H1 (cell line): ENCODE measurements at places on chromosomes 1 and 21.

DNA sequence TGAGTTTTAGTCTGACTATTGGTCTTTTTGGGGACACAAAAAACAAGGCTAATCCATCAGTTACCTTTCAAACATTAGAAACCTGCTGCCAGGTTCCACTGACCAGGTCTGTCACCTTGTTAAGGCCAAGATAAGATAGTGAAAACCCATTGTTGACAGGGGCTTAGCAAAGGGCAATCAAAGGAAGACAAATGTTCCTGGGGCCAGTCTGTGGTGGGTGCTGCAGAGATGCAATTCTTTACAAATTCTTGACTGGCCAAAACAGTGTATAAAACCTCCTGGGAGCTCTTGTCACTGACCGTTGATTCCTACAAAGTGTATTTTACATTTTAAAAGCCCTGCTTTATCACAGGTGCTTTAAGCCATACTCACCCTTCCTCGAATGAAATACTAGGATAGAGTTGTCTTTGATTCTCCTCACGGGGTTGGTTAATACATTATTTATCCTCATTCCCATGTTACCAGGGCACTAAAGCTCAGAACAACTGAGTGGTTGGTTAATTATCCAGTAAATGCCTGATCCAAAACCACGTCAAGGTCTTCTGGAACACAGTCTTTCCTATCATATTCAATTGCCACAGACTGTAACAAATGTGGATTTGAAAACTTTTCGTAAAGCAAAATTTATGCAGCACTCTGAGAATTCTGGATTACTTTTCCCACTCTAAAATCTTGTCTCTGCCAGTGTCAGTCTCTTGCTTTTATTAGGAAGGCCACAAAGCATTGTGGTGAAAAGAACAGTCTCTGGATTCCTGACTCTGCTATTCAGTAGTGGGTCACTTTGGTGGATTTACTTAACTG, 77.2 kb downstream of the NRIP1 start:
- no peak for DNase-seq

DNA sequence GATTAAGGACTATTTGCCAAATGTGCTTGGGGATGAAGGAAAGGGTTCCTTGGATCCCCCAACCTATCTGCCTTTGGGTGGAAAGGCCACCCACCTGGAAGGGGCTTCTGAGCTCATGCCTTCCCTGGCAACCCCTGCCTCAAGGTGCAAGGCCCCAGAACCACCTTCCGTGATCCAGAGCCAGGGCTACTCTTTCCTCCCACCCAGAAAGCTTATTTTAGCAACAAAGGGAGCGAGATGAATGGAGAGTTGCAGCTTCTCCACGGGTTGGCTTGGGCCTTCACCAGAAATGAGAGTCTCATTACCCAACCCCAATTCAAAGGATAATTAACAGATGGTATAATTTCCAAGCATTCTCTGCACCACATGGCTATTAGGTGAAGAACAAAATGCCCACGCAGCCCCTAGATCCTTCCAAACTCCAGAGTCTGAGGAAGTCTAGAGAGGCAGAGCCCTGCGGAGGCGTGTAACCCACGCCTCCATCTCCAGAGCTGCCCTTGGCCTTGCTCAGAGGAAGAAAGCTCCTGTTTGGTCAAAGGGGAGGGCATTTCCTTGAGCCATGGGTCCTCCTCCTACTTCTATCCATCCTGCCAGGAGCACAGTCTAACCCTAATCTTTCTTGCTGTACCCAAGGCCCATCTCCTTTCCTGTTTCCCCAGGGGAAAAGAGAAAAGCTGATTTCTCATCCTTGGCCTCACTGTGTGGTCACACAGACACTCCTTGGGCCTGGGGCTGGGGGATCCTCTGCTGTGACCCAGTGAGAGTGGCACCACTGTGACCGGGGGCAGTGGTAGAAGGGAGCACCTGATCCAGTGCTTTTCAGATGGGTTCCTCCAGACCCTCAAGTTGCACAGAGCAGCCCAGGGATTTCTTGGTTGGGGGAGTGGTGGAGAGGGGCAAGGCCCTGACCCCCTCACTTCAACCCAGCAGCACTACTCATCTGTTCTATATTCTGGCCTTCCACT, 1.7 kb upstream of the CELSR2 start:
- DNase-seq = no peak

GRCh38 chr21:29481081-29481480, 182.4 kb downstream of the BACH1 start:
- no peak for DNase-seq

- DNase-seq = no peak
Observed at GRCh38 chr1:87805666-87806378, 477.1 kb downstream of the LMO4 start.

- no peak for DNase-seq
Observed at GRCh38 chr1:216626394-216627067, 96.7 kb downstream of the ESRRG start.

GRCh38 chr21:42518215-42518614, 4.6 kb downstream of the SLC37A1 start:
- no peak for DNase-seq

- no peak for DNase-seq
Observed at GRCh38 chr1:2808386-2808705, 6.9 kb upstream of the TTC34 start.

DNA sequence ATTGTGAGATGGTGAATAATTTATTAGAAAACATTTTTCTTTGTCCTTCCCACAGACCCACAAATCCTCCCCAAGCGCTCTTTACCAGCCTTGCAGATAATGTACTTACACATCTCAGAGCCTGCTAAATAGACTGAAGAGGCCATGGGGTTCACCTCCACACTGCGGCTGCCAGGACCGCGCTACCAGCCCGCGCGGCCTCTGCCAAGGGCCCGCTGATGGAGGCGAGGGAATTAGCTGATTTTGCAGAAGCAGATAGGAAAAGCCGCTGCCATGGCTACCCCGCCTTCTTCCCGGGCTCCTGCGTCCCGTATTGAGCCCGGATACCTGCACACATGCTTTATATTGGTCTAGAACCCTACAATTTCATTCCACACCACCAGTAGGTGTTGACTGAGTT, 248.0 kb upstream of the FOXD3 start:
- no peak for DNase-seq

DNA sequence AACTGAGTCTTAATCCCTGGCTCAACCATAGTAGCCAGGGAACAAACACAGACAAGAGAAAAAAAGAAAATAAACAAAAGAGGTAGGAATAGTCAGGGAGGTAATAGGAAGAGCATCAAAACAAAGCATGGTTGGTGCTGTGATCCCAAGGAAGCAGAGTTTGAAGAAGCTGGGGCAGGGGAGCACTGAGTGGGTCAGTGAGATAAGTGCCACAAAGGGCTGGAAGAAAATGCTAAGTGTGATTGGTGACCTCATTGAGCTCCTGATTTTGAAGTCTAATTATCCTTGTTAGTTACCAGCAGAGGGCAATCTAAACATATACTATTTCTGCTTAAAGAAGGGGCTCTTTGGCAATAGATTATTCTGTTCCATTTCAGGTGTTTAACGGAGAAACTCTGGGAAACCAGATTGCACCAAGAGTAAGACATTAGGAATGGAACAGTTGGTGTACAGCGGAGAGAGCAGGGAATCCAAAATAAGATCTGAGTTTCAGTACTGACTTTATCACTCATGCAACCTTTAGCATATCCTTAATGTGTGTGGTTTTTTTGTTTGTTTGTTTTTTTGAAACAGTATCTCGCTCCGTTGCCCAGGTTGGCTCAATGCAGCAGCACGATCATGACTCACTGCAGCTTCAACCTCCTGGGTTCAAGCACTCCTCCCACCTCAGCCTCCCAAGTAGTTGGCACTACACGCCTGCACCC, 30.7 kb upstream of the KIAA1614 start:
- no peak for DNase-seq

GRCh38 chr1:116003823-116004222, 27.5 kb downstream of the SLC22A15 start:
- DNase-seq = no peak

DNA sequence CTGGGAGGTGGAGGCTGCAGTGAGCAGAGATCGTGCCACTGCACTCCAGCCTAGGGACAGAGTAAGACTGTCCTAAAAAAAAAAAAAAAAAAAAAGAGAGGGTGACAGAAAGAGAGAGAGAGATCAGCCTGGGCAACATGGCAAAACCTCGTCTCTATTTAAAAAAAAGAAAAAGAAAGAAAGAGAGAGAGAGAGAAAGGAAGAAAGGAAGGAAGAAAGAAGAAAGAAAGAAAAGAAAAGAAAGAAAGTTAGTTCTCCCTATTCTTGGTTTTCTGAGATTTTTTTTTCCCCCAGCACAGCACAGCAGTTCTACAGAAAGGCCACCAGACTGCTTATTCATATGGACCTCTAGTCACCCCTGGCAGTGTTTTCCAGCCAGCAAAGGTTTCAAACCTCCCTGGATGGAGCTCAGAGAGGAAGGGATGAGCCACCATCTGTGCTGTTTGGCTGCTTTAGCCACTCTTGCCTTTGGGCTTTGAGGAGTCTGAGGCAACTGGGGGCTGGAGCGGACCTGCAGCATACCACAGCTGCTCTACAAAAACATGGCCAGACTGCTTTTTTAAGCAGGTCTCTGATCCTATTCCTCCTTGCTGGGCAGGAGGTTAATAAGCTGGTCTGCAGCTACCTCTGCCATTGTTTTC, 10.6 kb downstream of the S100A6 start:
- no peak for DNase-seq

DNA sequence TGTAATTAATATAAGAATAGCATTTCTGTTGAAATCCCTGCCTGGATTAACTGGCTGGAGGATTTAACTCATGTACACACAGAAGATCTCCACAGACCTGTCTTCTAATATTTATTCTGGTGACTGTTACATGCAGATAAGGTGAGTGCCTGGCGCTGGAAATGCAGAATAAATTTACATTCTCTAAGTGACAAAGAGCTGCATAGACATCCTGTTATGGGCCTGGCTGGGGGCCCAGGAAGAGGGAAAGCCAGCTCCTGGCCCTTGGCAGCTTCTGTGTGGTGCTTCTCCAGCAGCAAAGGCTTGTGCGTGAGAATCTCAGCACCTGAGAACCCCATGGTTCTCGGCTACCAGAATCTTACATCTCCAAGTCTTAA, 446.6 kb downstream of the PTPRU start:
- peak; percentile 28 for DNase-seq

DNA sequence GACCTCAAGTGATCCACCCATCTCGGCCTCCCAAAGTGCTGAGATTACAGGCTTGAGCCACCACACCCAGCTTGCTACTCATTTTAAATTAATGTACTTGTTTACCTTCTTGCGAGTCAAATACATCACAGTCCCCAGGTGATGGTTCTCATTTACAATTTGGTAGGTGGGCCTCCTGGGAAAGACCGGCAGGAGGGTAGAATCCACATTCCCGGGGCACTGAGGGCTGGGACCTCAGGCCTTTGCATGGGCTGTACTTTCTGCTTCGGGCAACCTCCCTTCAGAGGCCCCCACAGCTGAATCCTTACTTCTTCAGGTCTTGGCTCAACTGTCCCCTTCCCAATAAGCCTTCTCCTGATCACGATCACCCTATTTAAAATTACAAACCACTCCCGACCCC, 165.5 kb downstream of the KAZN start:
- DNase-seq = no peak

DNA sequence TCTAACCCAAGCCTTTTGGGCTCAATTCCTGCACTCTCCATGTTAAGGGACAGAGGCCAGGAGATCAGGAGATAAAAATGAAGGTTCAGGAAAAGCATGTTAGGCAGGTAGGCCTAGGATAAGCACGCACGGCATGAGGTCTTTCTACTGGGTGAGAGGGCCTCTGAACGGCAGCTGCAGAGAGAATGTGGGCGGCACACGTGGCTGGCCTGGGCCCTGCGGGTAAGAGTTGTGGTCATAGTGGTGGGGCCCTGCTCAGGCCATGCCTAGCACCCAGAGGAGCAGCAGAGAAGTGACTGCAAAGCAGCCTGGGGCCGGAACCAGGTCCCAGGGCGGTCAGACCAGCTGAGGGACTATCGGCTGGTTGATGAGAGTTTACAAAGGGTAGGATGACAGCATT, 7.5 kb upstream of the FOXO6 start:
- DNase-seq = no peak

DNA sequence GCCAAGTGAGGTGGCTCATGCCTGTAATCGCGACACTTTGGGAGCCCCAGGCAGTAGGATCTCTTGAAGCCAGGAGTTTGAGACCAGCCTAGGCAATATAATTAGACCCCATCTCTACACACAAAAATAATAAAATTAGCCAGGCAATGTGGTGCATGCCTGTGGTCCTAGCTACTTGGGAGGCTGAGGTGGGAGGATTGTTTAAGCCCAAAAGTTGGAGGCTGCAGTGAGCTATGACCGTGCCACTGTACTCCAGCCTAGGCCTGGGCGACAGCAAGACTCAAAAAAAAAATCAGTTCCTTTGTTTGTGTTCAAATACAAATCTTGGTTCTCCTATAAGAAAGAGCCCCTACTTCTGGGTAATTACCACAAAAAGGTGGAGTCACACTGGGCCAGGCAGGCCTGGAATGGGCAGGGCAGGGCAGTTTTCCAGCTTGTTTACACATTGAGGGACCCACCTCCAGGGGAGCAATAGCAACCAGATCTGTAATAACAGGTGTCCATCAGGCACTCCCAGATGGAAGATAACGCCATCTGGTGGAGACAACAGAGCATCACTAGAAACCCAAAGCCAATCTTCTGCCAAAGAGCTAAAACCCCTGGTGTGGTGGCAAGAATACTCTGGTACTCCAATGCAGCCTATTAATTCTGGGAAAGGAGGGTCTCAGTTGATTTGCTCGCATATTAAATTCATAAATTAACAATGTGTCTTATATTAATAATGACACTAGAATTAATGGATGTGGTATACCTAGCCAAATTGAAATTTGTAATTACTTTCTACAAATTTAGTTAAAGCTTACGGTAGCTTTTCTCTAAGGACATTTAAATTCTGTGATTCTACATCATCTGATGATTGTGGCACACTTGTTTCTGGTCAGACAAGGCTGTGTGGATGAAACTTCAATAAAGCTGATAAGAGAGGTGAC, 13.2 kb downstream of the PPP1R15B start:
- peak; percentile 74 for DNase-seq

GRCh38 chr21:43778469-43779335, 2.6 kb upstream of the CSTB start:
- no peak for DNase-seq

GRCh38 chr1:205792961-205793673, 17.8 kb upstream of the RAB29 start:
- DNase-seq = no peak

DNA sequence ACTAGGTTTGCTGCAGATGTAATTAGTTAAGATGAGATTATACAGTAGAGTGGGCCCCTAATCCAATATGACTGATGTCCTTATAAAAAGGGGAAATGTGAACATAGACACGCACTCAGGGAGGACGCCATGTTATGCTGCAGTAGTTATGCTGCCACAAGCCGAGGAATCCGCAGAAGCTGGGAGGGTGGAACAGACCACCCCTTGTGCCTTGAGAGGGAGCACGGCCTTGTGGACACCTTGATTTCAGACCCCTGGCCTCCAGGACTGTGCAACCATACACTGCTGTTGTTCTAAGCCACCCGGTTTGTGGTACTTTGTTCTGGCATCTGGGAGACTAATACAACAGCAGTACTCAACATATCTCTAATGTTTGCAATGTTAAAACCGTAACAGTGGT, 57.9 kb upstream of the HIVEP3 start:
- no peak for DNase-seq

DNA sequence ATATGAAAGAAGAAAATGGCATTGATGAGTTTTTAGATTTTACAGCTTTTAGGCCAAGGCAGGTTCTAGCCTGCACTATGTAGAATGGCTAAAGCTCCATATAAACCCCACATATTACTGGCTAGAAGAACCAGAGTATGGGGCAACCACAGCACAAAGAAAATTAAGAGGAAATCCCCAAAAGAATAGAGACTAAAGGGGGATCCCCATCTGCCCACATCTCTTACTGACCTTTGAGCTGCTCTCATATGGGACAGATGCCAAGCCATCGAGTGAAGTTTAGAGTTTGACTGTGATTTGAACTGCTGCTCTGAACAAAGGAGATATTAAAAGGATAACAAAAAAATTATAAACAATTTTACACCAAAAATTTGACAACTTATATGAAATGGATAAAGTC, 102.2 kb upstream of the HAO2 start:
- DNase-seq = no peak
